ENCODE measurements at places on chromosomes 4 and X.

GRCh38 chr4:98203332-98204235 is 57.6 kb upstream of the RAP1GDS1 start:
- DNase-seq = no peak

GRCh38 chrX:44032479-44032878 is 59.3 kb upstream of the NDP start:
- no peak for DNase-seq

GRCh38 chrX:135707880-135708279 is 5.6 kb upstream of the CT45A1 start:
- no peak for DNase-seq

- DNase-seq = no peak
Observed at GRCh38 chrX:69323786-69324720, 158.8 kb upstream of the PJA1 start.

DNA sequence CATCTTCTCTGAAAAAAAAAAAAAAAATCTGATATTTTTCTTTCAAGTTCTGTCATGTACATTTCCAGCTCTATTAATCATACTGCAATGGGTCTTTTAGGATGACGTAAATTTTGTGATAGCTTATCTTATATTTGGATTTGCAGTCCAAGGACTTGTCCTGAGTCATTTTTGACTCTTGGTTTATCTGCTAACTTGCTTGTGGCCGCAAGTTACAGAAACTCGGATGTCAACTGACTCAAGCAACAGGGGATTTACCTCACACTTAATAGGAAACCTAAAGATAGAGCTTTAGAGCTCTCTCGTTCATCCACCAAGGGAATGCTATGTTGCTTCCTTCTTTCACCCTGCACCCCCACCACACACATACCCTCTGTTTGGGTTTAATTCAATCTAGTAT is 1433.8 kb upstream of the TENM3 start:
- DNase-seq = no peak

DNA sequence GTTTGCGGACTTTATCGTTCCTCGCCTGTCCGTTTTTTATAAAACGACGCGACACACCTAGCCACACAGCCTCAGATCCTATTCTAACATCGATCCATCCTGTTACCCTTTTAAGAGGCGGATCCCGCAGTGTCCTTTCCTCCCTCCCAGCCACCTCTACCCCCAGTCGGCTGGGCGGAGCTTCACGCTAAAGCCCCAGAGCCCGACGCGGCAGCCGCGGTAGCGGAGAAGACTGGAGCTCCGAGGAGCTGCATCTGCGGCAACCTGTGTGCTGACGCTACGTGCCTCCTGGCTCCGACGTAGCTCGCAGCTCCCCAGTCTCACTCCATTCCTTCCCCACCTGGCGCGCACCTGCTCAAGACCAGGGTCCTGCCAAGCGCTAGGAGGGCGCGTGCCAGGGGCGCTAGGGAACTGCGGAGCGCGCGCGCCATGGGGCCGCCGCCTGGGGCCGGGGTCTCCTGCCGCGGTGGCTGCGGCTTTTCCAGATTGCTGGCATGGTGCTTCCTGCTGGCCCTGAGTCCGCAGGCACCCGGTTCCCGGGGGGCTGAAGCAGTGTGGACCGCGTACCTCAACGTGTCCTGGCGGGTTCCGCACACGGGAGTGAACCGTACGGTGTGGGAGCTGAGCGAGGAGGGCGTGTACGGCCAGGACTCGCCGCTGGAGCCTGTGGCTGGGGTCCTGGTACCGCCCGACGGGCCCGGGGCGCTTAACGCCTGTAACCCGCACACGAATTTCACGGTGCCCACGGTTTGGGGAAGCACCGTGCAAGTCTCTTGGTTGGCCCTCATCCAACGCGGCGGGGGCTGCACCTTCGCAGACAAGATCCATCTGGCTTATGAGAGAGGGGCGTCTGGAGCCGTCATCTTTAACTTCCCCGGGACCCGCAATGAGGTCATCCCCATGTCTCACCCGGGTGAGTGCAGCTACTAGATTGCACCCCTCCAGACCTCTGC is at the start of gene RNF128:
RNF128 (plus strand) TSS at position 217 of the 953 bp plus-strand sequence; CDS start at position 430, 213 bp downstream.
- peak; percentile 42 for DNase-seq

DNA sequence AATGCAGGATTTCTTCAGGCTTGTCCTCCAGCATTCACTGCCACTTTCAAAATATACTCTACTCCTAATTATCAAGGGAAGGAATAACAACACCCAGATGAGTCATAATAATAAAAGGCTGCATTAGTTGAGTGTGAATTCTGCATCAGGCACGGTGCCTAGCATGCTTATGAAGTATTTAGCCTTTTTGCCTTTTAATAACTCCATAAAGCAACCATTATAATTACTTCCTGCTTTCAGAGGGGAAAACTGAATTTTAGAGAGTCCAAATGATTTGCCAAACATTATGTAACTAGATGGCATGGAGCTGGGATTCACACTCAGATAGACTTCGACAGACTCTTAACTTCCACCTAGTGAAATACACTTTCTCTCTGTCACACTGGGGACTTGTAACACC is 2365.5 kb downstream of the PCDH7 start:
- DNase-seq = no peak

DNA sequence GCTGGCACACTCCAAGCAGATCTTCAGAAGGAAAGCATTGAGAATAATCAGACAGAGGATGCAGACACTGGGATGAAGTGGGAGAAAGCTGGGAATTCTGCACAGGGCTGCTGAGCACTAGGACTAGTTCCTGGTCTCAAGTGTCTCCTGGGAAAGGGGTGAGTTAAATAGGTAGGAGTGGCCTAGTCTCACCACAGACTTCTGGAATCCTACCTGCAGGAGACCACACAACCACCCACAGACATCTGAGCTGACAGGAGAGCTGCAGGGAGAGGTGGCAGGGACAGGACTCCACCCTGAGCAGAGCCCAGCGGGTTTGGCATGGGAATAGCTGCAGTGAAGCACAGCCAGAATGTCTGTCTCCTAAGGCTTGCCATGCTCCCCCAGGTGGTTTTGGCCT is 95.1 kb upstream of the GALNTL6 start:
- no peak for DNase-seq

DNA sequence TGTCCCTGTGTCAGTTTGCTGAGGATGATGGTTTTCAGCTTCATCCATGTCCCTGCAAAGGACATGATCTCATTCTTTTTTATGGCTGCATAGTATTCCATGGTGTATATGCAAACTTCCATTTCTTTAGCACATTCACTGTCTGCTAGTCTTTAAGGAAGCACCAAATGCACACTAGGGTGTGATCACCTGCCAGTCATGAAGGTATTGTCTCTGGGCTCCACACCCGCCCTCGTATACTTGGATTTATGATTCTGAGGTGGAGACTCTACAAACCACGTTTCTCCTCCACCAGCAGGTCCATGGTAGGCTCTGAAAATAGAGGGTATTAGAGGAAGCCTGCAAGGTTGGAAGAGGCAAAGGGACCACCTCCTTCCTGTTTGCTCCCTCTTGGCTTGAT is 75.9 kb upstream of the MAML3 start:
- DNase-seq = no peak

Data from mesothelial cell of epicardium (in vitro differentiated cells).